ENCODE measurements at places on chromosomes 2 and 18.

- no peak for DNase-seq
Measured at GRCh38 chr2:197426723-197427603, 7.9 kb downstream of the SF3B1 start.

- no peak for DNase-seq
Measured at GRCh38 chr18:3722649-3723433, 272.9 kb downstream of the TGIF1 start.

GRCh38 chr2:105557021-105557920, 158.4 kb upstream of the FHL2 start:
- no peak for DNase-seq

- DNase-seq = peak; percentile 20
Measured at GRCh38 chr2:226995625-226996041, 159.8 kb downstream of the RHBDD1 start.

GRCh38 chr2:66137606-66138130, 297.3 kb upstream of the MEIS1 start:
- DNase-seq = no peak

GRCh38 chr2:73225513-73226360, 7.3 kb downstream of the PRADC1 start:
- DNase-seq = no peak

DNA sequence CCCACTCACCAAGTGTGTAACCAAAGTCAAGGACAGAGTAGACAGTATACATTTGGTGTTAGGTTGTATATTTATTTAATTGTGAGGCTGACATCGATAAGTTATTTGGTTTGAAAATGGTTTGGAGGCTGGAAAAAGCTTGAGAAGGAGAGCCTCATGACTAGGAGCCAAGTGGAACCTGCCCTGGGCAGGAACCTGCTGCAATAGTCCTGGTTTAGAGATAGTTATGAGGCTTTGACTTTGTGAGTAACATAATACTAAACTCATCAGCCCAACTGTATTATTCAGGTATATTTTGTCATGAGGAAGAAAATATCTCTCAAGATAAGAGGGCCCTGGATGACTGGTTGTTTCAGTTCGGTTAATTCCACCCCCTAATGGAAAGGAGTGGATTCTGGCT, 234.3 kb upstream of the CYRIA start:
- DNase-seq = no peak

- no peak for DNase-seq
Measured at GRCh38 chr2:226405465-226405864, 394.2 kb downstream of the IRS1 start.

GRCh38 chr18:62131301-62131909, 55.5 kb downstream of the PIGN start:
- peak; percentile 46 for DNase-seq

DNA sequence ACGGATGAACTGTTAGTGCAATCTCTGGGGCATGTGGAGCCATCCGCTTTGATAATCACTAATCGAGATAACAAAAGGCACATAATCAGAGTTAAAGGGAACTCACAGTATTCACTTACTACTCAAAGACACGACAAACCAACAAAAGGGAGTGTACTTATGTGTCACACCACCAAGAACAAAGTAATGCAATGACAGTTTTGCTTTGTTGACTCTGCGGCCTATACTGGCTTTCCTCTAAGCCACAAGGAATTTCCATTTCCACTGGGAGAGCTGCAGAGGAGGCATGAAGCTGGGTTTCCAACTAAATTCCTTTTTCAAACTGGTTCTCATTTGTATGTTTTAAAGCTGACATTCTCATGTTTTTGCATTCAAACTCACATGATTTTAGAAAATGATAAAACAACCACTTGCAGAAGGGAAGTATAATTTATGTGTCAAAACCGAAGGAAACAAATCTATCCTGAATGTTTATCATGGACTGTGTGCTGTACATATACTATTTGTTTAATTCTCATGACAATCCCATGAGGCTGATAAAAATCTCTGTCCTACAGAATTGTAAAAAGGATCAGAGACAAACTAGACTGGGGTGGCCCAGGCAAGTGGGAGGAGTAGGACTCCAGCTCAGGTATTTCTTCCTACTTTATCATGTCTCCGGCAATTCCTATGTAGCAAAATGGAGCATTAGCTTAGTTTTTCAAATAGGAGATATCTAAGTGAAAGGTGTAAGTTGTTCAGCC, 149.6 kb upstream of the SMAD7 start:
- no peak for DNase-seq

DNA sequence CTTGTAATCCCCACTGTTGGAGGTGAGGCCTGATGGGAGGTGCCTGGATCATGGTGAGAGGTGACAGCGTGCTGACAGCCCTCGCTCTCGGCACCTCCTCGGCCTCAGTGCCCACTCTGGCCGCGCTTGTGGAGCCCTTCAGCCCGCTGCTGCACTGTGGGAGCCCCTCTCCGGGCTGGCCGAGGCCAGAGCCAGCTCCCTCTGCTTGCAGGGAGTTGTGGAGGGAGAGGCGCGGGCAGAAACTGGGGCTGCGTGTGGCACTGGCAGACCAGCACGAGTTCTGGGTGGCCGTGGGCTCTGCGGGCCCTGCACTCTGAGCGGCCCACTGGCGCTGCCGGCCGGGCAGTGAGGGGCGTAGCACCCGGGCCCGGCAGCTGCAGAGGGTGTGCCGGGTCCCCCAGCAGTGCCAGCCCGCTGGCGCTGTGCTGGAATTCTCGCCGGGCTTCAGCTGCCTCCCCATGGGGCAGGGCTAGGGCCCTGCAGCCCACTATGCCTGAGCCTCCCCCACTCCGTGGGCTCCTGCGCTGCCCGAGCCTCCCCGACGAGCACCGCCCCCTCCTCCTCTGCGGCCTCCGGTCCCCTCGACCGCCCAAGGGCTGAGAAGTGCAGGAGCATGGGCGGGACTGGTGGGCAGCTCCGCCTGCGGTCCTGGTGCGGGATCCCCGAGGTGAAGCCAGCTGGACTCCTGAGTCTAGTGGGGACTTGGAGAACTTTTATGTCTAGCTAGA, 197.1 kb downstream of the SPP2 start:
- DNase-seq = no peak

- no peak for DNase-seq
Measured at GRCh38 chr2:33485051-33485450, 8.6 kb downstream of the RASGRP3 start.

- no peak for DNase-seq
Measured at GRCh38 chr2:136189221-136189782, 71.4 kb upstream of the CXCR4 start.

DNA sequence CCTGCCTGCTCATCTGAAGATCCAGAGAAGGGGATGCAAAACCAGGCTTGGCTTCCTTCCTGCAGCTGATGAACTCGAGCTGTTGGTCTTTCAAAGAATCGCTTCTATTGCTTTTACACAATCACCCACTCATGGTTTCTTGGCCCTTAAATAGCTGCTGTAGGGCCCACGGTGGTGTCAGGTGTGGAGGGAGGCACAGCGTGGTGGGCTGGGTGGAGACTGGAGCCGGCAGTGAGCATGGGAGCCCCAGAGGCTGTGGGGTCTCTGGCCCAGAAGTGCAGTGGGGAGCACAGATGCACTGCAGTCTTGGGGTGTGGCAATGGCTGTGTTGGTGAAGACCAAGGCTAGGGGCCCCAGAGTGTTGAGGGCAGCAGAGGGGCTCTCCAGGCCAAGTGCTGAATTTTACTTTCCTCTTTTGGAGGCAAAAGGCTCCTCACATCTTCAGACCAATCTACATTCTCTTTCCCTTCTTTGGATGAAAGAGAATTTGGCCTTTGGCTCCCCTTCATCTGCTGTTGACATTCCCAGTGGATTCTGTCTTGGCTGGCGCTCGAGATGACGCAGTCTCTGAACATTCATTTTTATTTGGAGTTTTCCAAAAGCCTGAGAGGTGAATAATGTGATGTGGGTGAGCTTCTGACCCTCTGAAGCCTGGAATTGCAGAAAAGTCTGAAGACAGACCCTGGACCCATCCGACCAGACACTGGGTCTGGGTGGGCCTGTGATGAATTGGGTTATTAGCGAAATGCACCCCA, 70.1 kb upstream of the ASB18 start:
- DNase-seq = no peak
